ENCODE measurements at places on chromosomes 2 and 18.
A peak's percentile ranks its signal among the peaks of the same experiment; 100 is the strongest.

DNA sequence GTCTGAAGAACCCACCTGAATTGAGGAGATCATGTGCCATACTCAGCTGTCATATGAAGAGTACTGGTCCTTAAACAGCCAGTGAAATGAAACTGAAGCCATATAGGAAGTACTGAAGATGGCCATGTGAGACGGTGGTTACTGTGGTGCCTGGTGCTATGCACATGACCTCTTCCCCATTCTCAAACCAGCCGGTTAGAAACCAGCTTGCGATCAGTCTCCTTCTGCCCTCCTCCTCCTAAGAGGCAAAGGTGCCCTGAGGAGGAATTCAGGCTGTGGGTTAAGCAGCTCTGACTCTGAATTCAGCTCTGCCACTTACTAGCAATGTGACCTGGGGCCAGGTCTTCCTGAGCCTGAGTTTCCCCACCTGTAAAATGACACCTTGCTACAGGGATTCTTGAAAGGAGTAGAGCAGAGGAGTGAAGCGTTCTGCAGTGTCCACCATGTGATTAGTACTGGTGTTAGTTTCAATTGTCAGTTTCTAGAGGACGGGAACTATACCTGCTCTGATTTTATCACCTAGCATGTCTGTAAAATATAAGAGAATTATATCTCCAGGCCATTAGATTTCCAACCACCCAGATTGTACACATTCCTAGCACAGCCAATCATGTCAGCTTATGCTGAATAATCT, 5.1 kb downstream of the FECH start:
- DNase-seq: no peak

DNA sequence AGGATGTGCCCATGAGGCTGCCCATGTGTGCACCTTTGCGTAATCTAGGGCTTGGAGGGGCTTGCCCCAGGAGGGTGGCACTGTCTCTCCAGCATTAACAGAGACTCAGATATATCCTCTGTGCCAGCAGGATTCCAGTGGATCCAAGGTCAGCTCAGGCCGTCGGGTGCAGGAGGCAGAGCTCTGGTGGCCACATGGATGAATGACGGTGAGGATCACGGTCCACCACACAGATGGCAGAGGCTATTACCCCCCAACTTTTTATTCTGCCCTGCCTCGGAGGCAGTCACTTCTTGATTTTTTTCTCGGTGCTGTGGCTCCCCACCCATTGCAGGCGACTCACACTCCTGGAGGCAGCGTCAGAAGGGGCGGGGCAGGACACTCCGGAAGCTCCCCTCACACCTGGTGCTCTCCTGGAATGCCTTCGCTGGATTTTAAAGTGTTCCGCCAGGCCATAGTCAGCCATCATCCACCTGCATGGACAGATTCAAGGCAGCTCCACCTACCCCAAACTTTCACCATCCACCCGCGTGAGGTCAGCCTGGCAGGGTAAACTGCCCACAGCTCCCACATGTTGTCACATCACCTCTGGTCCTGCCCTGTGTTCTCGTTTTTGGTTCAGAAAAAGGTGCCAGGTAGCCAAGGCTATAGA, 602.9 kb upstream of the RAB6C start:
- DNase-seq: no peak

DNA sequence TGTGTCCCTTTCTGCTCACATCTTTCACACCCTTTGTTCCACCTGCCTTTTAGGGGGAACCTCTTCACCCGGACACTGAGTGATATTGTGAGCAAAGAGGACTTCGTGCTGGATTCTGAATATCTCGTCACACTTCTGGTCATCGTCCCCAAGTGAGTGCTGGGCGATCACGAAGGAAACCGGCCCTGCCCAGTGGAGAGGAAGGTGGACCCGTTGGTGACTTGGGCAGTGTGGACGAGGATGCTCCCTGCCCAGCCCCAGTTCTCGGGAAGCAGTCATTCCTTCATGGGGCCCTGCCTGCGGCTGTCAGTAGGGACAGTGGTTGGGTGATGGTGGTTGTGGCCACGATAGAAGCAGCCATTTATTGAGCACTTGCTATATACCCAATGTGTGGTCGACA, 40.8 kb downstream of the PDIA6 start:
- no peak for DNase-seq

- no peak for DNase-seq
Observed at GRCh38 chr2:105255979-105256378, 14.4 kb downstream of the GPR45 start.

- DNase-seq: peak; percentile 83
Observed at GRCh38 chr2:235659767-235660322, 166.0 kb downstream of the AGAP1 start.
